GM12891 (cell line): ENCODE measurements at places on chromosomes 5 and 9.
A peak's percentile ranks its signal among the peaks of the same experiment; 100 is the strongest.

DNA sequence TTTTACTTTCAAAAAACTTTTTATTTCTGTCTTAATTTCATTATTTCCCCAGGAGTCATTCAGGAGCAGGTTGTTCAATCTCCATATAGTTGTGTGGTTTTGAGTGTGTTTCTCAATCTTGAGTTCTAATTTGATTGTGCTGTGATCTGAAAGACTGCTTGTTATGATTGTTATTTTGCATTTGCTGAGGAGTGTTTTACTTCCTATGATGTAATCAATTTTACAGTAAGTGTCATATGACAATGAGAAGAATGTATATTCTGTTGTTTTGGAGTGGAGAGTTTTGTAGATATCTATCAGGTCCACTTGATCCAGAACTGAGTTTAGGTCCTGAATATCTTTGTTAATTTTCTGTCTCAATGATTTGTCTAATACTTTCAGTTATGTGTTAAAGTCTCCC lies 706.9 kb upstream of the CTNND2 start:
- DNase-seq = no peak

DNA sequence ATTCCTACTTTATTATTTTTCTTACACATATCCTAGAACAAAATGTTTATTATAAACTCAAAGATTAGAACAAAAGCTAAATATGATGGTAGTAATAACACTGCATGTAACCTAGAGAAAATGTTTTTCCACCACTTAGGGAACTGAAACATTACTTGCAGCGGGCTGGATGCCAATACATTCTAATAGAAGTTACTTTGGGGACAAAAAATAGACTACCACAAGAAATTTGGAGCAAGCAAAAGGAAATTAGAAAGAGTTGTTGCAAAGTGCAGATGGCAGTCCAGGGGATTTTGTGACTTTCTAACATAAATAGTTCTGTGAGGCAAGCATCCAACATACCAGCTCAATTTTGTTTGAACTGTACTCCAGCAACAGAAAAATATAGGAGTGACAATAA lies 255.3 kb upstream of the GRIN3A start:
- DNase-seq = no peak

- DNase-seq = no peak
Measured at GRCh38 chr9:95057101-95057500, 260.4 kb downstream of the FANCC start.

DNA sequence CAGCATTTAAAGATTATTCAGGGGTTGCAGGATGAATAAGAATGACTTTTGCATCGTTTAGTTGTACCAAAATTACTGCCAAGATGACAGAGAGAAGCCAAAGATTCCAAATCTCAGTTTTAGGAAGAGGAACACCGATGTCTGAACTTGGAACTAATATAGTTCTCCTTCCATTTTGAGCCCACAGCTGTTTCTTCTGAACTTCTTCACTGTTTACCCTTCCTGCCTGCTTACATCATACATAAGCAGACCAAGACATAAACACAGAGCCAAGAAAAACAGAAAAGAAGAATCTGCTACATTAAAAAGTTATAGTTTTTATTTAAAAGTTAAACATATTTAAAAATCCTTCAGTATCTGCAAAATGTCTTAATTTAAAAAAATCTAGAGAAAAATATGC lies 146.9 kb upstream of the RAPGEF1 start:
- DNase-seq = no peak

DNA sequence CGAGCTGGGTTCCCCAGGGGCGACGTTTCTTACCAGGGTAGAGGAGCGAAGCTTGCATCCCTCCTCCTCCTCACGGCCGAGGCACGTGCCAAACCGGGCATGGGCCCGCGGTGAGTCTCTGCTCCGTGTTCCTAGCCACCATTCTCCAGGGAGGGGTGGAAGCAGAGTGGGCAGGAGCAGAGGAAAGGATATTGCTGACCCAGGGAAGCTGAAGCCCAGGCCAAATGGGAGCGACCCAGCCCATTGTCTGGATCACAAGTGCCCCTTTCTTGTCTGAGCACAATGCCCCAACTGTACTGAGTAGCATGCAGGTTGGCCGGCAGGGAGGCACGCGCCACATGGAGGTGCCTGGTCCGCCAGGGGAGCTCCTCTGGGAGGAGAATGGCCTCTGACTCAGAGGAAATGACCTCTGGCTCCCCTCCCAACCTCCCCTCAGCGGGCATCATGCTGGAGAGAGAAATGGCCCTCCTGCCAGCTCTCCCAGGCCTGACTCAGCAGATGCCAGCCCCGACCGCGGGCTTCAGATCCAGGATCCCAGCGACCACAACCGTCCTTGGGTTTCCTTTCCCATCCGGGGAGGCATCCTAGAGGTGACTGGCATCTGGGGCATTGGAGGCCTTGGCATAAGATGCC lies 1.1 kb downstream of the PRR7 start:
- no peak for DNase-seq

- no peak for DNase-seq
Measured at GRCh38 chr5:150361301-150361700, 3.8 kb downstream of the TCOF1 start.

GRCh38 chr5:90843443-90843842 lies 284.8 kb downstream of the ADGRV1 start:
- DNase-seq = no peak

GRCh38 chr9:94839398-94839797 lies 112.9 kb downstream of the AOPEP start:
- DNase-seq = no peak

GRCh38 chr9:128685636-128686489 lies 3.2 kb upstream of the SET start:
- DNase-seq = no peak

GRCh38 chr9:94865582-94866452 lies 139.3 kb downstream of the AOPEP start:
- DNase-seq = no peak

DNA sequence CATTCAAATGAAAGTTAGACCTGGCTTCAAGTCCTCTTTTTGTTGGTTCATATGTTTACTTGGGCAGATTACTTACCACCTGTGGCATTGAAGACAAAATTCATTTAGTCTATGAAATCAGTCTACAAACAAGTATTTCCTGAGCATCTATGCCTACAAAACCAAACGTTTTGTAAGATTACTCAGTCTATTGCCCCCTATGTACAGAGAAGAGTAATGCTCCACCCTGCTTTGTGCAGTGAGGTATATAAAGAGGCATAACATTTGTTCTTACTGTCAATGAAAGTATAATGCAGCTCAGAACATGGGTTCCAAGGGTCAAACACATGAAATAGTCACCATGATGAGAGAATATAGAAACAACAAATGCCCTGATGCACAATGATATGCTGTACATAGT lies 580.7 kb downstream of the KIF4B start:
- no peak for DNase-seq

DNA sequence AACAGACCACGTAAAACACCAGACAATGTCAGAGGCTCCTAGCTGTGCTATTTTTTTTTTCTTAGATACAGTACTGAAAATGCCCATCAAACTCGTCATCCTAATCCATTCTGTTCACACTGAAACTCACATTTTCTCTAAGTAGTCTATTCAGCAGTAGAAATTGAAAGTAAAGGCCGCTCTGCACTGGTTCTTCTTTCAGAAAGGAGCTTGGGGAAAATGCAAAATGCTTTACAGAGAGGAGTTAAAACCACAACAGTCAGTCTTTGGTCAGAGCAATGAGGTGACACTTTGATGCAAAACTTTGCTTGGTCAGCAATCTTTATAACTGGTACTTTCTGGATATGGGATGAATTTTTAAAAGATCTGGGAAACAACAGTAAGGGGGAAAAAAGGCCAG lies 43.8 kb upstream of the SUSD1 start:
- peak; percentile 16 for DNase-seq

DNA sequence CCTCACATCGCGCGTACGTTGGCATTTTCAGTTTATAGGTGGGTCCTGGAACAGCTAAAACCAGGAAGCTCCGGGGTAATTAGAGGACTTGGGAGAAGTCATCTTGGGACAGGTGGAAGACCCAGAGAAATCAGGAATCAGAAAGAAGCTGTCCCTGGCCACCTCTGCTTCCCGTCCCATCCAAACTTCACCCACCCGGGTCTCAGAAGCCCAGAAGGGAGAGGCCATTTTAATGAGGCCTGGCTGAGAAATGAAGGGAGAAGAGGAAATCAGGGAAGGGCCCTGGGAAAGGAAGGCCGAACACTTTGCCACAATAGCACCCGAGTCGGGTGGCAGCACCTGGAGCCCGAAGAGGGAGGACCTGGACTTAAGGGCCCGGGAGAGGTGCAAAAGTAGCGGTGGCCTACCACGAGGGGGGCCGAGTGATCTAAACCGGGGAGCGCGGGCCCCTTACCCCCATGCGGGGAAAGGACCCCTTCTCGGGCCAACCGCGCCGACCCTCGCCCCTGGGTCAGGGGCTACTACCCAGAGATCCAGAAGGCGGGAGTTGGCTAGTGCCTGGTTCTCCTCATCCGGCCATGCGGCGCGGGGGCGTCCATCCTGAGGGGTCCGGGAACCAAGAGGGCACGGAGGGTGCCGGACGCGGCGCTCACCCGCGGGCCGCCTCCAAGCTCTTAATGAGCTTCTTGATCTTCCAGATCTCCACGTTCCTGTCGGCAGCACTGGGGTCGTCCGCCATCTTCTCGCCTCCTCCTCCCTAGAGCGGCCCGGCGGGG lies 668 bp downstream of the ETF1 start:
- no peak for DNase-seq

GRCh38 chr9:114365194-114365593 lies 22.6 kb downstream of the AKNA start:
- DNase-seq = no peak

GRCh38 chr9:94788570-94789105 lies 62.1 kb downstream of the AOPEP start:
- no peak for DNase-seq

GRCh38 chr5:162888268-162888667 lies 549.1 kb upstream of the CCNG1 start:
- no peak for DNase-seq

DNA sequence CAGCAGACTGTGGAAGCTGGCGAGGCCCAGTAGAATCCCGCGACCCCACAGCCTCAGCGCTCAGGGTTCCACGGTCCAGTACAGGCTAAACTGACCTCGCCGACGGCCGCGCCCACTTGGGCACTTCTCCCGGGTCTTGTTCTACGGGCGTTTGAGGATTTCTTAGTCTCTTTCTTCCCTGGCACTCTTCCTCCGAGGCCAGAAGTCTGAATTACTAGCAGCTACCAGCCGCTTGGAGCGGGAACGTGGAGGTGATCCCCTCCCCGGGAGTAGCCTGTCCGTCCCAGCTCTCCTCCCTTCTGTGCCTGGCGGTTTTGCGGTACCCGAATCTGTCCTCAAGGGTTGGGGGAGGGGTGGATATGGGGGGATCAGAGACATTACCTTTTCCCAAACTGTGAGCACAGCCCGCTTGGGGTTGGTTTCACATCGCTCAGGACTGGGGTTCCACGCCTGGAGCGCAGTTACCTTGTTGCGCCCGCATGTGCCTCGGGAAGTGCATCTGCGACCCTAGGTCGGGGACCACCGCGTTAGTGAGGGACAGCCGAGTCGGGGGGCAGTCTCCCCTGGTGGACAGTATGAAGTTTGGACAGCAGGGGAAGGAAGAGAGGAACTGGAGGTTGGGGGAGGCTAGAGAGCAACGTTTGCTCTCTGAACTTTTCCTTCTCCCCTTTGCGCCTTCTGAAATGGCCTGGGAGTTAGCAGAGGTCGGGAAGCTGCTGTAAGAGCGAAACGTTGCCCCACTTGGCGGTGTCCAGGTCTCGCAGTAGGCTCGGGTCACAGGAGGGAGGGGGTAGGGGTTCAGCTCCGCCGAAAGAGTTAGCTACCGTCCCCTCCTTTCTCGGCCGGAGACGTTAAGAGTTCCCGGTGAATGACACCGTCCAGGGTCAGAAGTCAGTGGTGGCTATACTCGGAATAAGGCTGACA lies 190.8 kb downstream of the MEF2C start:
- no peak for DNase-seq
